ENCODE measurements at places on chromosomes 1 and 21.

- DNase-seq, result no peak
These were observed 108.0 kb downstream of the TNNI3K start for GRCh38 chr1:74343216-74343615.

- no peak for DNase-seq
These were observed 55.2 kb downstream of the IRF2BP2 start for GRCh38 chr1:234554698-234555311.

GRCh38 chr1:210236386-210236839, 3.8 kb downstream of the SERTAD4 start:
- DNase-seq, result no peak

DNA sequence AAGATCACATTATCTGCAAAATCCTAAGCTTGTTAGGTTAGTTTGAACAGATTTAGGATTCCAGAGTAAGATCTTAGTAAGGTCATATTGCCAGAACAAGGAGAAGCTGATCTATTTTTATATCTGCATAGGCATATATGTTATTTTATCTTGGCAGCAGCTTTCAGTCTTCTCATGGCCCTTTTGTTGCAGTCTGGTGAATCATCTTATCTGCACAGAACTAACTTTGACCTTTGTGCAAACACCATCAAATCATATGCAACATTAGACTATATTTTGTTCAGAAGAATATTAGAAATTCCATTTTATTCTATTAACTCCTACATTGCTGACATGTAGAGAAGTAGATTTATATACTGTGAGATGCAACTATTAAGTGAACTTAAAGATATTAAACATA, 107.3 kb downstream of the CLEC20A start:
- no peak for DNase-seq

GRCh38 chr1:159866066-159866465, 3.6 kb upstream of the VSIG8 start:
- DNase-seq, result no peak

- no peak for DNase-seq
These were observed 20.5 kb downstream of the GLIS1 start for GRCh38 chr1:53718443-53718842.

- DNase-seq, result no peak
These were observed 151.1 kb downstream of the LYPLAL1 start for GRCh38 chr1:219324629-219325367.

DNA sequence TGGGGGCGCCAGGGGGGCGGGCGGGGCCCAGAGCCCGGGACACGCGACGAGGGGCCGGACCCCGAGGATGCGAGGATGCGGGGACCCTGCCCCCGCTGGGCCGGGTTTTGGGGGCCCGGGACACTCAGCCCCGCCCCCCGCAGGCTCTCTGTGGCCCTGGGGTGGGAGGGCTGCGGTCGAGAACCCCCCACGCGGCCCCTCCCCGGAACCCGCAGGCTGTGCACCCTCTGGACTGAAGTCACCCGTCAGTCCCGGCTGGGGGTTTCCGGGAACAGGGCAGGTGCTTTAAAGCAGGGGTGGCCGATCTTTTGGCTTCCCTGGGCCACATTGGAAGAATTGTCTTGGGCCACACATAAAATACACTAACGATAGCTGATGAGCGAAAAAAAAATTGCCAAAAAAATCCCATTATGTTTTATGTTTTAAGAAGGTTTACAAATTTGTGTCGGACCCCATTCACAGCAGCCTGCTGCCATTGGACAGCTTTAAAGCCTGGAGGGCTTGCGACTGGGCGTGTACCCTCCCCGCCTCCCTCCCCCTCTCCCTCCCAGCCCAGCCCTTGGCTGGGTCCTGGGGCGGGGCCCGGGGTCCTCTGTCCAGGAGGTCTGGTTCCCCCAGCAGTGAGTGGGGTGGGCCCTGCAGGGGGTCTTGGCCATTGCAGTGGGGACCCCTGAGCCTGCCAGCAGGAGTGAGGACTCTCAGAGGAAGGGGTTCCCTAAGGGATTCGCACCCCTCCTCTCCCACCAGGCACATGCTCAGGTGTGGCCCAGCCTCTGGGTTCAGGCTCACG, 21.6 kb upstream of the C1orf159 start:
- peak; percentile 77 for DNase-seq

GRCh38 chr1:203199816-203200571, 13.5 kb upstream of the CHI3L1 start:
- no peak for DNase-seq

DNA sequence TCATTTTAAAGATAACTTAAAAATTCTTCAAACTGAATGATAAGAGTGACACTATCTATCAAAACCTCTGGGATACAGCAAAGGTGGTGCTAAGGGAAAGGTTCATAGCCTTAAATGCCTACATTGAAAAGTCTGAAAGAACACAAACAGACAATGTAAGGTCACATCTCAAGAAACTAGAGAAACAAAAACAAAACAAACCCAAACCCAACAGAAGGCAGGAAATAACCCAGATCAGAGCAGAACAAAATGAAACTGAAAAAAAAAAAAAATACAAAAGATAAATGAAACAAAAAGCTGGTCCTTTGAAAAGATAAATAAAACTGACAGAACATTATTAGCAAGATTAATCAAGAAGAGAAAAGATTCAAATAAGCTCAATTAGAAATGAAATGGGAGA, 6.8 kb downstream of the ODF2L start:
- no peak for DNase-seq

GRCh38 chr1:29540801-29541357, 304.6 kb downstream of the PTPRU start:
- no peak for DNase-seq

GRCh38 chr1:36570006-36570405, 87.3 kb upstream of the CSF3R start:
- DNase-seq, result no peak

DNA sequence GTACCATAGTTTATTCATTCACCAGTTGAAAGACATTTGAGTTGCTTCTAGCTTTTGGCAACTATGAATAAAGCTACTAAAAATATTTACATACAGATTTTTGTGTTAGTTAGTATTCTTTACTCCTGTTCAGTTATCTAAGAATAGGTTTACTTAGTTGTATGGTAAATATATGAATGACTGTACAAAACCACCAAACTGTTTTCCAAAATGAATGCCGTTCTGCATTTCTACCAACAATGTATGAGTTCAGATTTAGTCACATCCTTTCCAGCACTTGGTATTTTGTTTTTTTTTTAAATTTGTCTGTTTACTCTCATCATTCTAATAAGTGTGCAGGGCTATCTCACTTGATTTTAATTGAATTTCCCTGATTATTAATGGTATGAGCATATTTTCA, 3.4 kb upstream of the KIFAP3 start:
- DNase-seq, result no peak

DNA sequence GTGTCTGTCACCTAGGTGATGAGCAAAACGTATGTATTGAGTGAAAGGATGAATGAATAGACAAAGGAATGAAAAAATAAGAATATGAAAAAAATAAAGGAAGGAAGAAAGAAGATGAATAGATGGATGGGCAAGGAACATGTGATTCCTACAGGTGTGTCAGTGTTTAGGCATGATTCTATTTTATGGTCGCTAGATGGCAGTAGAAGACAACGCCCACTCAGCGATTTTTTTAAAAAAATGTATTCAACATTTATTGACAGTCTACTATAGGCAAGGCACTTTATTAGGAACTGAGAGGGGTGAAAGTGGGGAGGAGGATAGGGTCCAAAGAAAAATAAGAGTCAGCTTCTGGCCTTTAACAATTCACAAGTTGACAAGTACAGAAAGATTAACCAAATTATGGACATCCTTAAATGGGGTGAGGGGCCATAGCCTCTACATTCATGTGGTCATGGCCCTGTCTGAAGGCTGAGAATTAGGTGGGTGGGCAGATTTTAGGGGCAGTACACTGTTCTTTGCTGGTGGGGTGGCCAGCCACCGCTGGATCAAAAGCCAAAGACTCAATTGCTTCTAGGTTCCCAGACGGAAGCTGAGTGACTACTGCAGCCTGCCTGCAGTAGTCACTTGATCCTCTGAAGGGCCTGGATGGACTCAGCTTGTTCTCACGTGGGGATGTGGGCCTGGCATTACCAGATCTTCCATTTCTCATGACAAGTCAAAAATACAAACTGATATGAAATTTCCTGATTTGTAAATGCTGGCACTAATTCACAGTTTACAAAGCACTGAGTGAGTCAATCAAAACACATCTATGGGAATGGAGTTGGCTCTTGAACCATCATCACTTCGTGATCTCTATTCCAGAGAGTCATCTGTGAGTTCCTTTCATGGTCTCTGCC, 83.9 kb downstream of the FASLG start:
- no peak for DNase-seq

GRCh38 chr1:111837393-111837792, 81.7 kb downstream of the DDX20 start:
- DNase-seq, result no peak

GRCh38 chr1:56754708-56755479, 64.3 kb downstream of the FYB2 start:
- no peak for DNase-seq

- no peak for DNase-seq
These were observed 27.4 kb upstream of the TBX15 start for GRCh38 chr1:119015547-119015946.

GRCh38 chr21:22804151-22804550, 1805.9 kb downstream of the NCAM2 start:
- DNase-seq, result no peak

DNA sequence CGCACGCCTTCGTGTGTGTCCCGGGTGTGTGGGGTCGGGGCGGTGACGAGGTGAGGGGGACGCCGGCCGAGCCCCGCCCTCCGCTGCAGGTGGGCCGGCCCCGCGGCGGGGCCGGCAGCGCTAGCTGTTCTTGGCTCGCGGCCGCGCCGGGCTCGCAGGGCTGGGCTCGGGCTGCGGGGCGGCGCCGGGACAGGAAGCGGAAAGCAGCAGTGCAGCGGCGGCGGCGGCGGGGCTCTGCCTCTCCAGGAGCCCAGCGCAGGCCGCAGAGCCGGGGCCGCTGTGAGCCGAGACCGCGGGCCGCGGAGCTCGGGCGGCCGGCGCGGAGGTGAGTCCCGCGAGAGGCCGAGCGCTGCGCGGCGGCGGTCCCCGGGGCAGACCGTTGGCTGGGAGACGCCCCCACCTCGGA, at the start of gene VANGL1:
TSS of gene VANGL1 (plus strand) at position 209 of the 406 bp plus-strand sequence. CDS start 9,444 bp downstream, outside the sequence.
- no peak for DNase-seq

DNA sequence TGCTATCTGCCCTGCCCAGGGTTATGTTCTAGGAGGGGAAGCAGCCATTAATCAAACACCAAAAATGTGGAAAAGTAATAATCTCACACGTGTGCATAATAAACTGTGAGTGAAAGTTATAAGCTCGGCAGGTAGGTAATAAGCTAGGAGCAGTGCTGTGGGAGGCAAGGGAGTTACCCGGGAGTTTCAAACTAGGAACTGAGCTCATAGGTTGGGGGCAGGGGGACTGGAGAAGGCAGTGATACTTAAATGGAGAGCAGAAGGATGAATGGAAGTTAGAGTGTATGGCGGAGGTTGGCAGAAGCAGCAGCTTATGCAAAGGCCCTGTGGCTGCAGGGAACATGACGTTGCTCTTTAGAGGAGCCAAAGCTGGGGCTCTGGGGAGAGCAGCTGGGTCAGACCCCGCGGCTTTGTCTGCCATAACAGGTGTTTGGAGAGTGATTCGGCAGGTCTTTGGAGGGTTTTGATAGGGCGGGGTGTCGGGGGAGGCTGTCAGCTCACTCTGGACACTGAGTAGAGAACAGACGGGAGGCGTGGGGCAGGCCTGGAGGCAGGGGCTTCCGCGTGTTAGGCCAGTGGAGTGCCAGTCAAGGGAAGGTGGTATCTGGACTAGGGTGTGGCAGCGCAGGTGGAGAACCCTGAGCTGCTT, 20.0 kb downstream of the PTPRF start:
- no peak for DNase-seq

DNA sequence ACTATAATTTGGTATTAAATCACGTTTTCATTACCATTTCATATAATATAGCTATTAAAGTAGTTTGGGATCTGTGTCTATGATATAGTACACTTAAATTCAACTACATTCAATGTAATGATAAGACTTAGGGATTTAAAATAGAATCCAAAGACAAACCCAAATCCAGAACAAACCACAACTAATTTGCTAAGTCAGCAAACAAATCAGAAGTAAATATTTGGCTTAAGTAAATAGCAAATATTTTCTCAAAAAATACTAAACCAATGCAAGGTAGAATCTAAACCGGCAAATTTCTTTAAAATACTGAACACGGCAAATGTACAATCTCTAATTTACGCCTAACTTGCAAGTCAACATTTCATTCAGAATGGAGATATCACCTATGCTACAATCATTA, 16.8 kb downstream of the YY1AP1 start:
- no peak for DNase-seq

DNA sequence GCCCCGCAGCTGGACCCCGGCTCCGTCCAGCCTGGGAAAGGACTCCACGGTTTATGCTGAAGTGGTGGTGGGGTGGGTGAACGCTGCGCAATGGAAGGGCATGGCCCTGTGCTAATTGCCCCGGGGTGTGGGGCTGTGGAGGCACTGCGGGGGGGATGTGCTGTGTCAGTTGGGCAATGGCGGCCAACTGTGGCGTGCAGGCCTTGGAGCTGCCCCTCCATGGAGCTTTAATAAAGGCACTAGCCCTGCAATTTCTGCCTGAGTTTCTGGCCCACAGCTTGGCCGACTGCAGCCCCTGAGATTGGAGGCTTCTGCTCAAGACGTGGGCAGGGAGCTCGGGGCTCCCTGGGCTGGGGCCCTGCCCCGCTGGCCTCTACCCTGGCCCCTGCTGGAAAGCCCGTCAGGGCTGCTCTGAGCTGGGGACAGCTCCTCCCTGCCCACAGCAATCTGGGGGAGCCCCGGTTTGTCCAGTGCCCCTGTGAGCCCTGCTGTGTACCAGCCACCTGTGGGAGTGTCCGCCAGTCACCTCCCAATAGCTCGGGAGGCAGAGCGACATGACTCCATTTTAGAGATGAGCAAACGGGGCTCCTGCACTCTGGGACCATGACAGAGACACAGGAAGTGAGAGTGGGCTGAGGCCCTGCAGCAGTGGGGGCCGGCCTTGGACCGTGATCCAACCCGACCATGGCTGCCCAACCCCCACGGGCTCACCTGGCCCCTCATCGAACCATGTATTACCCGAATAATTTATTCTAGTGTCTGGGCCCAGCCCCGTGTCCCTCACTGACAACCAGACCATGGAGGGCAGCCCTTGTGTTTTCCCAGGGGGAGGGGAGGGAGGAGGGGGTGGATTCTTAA, 8.7 kb upstream of the TNFRSF14 start:
- DNase-seq, result peak; percentile 53

GRCh38 chr1:226344441-226345259, 35.7 kb upstream of the LIN9 start:
- no peak for DNase-seq

DNA sequence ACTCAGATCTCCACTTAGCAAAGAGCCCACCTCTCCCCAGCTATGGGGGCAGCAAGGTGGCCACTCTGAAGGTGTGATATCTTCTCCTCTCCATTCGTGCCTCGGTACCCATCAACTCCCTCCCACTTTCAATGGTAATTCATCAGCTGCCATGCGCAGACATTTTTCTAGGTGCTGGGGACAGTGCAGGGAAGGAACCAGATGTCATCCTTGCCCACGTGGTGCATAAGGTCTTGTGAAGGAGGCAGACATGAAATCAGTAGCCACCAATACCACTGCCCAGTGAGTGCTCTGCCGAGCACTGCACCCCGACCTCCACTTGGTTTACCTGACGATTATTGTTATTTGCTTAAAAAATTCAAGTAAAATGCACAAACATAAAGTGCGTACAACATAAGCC, 76.3 kb upstream of the CSF3R start:
- no peak for DNase-seq

GRCh38 chr1:57252597-57253294, 171.1 kb downstream of the DAB1 start:
- no peak for DNase-seq

GRCh38 chr1:86460998-86461397, 7.7 kb upstream of the CLCA1 start:
- no peak for DNase-seq

Data from stimulated activated naive CD4-positive, alpha-beta T cell treated with Interleukin-2 at 50 U/mL for 16 hours (primary cell).